ENCODE measurements at places on chromosomes 16 and 17.

DNA sequence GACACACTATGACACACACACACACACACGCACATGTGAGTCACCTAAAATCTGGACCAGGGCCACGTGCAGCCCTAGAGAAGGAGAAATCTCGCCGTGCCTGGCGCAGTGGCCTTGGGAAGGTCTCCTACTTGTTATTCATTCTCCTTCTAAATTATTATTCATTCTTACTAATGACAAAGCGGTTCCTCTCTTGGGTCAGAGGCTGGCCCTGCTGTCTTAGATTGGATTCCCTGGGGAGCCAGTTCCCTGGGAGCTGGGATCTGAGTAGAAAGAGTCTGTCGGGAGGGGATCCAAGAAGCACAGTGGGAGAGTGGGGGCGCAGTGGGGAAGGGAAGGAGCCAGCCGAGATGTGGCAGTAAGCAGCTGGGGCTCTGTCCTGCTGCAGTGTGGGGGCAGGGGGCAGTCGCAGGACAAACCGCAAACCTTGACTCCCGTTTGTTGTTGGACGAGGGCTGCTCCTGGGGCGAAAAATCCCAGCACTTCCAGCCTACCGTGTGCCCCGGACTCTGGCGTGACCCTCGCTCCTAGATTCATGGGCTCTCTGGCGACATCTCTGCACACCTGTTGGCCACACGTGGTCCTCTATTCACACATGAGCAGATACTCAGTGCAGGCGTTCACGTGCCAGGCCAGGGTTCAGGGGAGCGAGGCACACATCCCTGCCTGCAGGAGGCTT lies 18.7 kb upstream of the JPH3 start:
- DNase-seq: no peak

GRCh38 chr16:87064731-87065445 lies 252.3 kb downstream of the C16orf95 start:
- DNase-seq: no peak

DNA sequence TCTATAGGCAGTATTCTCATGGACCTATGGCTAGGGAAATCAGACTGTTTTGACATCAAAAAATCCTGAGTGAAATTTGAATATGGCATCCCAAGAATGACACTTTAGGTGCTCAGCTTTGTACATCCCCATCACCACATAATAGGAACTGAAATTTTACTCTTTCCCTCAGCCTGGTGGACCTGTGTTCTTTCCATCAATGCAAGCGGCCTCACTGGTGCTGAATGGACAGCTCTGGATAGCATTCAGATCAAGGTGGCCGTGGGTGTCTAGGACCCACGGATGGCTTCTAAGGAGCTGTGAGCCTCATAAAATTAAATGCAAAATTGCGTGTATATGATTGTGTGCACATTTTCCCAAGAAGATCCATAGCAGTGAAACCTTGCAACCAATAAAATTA lies 152.6 kb downstream of the MAP2K6 start:
- DNase-seq: no peak

DNA sequence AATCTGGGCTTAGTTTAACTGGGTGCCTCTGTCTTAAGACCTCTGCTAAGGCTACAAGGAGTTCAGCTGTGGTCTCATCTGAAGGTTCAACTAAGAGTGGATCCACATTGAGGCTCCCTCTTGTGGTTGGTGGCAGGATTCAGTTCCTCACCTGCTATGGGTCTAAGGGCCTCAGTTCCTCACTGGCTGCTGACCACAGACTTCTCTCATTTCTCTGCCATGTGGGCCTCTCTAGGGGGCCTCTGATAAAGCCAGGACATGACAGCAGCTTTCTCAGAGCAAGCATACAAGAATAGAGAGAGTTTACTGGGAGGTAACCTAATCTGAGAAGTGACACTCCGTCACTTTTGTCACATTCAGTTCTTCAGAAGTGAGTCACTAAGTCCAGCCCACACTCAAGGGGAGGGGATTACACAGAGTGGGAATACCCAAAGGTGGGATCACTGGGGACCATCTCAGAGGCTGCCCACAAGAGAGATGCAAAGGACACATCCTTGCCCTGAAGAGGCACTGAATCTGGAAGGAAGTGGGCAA lies 19.2 kb upstream of the ABAT start:
- no peak for DNase-seq

DNA sequence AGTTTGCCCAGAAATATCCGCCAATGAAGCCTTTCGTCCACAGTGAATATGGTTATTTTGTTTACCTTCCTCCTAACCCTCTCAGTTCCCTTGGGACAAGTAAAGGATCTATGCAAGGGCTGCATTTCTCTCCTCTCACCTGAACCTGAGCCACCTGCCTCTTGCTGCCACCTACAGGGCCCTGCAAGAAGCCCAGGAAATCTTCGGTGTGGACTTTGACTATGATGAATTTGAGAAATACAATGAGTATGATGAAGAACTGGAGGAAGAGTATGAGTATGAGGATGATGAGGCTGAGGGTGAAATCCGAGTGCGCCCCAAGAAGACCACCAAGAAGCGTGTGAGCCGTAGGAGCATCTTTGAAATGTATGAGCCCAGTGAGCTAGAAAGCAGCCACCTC lies 14.0 kb downstream of the SUPT6H start:
- no peak for DNase-seq

GRCh38 chr16:25030420-25031131 lies 15.4 kb upstream of the ARHGAP17 start:
- DNase-seq: no peak

DNA sequence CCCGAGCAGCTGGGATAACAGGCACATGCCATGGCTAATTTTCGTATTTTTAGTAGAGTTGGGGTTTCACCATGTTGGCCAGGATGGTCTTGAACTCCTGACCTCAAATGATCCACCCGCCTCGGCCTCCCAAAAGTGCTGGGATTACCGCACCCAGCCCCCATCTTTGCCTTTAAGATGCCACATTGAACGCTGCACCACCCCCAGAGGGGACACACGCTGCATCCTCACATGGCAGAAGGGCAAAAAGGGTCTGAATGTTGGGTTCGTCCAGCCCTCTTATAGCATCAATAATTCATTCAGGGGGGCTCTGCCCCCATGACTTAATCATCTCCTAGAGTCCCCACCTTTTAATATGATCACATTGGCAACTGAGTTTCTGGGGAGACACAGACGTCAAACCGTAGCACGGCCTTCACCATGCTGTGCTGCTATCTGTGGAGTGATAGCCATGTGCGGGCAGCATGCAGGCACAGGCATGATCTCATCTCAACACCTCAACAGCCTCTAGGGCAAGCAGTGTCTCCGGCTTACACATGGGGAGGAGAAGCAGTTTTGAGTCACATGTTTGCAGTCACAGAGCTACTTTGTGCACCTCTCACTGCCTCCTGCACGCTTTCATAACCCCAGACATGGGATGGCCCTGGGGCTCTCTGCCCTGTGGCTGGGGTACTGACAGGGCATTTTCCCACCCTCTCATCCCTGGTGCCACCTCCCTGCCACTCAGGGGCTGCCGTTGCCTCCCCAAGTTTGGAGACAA lies 30.0 kb downstream of the IL21R start:
- DNase-seq: no peak

GRCh38 chr17:43840814-43841213 lies 6.2 kb upstream of the CD300LG start:
- no peak for DNase-seq

DNA sequence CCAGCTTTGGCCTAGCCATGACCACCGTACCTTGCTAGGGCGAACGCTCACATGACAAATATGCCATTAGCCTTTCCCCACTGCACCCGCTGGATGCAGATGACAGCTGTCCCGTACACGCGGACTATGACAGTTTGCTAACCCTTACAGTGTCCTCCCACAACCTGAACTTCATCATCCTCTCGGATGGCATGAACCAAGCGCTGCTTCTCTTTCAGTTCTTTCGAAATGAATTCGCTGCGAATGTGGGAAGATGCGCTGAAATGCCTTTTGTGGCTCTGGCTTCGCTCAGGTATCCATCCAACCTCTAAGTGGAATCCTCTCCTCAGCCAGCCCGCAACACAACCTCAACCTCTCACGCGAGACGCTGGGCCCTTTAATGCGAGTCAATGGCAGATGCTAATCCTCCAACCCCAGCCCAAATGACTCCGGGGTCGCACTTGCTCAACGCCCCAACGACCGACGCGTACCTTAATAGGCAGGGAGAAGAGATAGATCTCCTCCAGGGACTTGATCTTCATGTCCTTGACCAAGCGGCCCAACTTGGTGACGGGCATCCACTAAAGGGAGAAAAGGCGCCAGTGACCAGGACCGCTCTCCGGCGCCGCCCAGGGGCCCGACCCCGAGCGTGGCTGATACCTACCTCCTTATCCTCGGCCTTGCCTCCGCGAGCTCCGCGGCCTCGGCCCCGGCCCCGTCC lies 670 bp downstream of the RPS2 start:
- no peak for DNase-seq

DNA sequence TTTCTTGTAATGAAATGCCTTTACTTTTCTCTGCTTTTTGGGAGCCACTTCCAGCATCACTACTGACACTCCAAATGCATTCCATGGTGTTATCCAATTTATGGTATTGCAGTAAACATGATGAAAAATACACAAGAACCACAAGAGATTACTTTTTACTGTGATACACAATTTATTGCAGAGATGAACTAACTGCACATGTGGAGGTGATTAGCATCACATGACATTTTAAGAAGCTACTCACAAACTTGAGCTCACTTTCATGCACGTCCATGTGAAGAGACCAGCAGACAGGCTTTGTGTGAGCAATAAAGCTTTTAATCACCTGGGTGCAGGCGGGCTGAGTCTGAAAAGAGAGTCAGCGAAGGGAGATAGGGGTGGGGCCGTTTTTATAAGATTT lies 780.5 kb upstream of the GOT2 start:
- no peak for DNase-seq

DNA sequence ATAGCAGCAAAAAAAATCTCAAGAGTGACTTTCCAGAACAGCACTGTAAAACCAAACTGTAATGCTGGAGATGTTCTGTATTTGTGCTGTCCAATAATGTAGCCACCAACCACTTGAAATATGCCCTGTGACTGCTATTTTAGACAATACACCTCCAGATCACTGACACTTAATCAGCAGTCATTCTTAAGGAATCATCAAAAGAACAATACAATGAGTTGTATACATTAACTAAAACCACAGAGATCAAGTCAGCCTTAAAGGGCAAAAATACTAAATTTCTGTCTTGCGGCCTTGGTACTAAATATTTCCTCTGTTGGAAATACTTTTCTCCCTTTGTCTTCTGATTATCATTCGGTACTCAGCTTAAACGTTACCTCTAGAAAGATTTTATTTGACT lies 33.6 kb upstream of the ANKFY1 start:
- DNase-seq: no peak

DNA sequence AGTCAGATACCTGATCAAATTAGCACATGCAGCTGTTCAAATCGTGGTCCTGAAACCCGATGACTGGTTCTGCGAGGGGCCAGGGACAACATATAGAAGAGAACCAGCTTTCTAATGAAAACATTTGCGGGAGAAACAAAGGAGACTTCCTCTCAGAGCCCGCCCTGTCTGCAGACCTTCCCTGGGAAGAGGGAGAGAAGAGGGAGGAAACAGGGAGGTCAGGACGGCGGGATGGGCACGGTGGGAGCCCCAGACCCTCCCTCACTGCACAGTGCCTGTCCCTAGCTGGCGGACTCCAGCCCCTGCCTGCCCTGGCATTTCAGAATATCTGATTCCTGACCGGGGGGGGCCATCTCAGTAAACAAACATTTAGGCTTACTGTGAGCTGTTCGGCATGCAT lies 317.3 kb downstream of the FOXL1 start:
- no peak for DNase-seq

- DNase-seq: no peak
These were observed 8.3 kb downstream of the ZNF629 start for GRCh38 chr16:30778549-30779244.

GRCh38 chr17:32527146-32527545 lies 40.4 kb downstream of the CDK5R1 start:
- no peak for DNase-seq

- no peak for DNase-seq
These were observed 52.0 kb upstream of the TEKT3 start for GRCh38 chr17:15393414-15393813.

DNA sequence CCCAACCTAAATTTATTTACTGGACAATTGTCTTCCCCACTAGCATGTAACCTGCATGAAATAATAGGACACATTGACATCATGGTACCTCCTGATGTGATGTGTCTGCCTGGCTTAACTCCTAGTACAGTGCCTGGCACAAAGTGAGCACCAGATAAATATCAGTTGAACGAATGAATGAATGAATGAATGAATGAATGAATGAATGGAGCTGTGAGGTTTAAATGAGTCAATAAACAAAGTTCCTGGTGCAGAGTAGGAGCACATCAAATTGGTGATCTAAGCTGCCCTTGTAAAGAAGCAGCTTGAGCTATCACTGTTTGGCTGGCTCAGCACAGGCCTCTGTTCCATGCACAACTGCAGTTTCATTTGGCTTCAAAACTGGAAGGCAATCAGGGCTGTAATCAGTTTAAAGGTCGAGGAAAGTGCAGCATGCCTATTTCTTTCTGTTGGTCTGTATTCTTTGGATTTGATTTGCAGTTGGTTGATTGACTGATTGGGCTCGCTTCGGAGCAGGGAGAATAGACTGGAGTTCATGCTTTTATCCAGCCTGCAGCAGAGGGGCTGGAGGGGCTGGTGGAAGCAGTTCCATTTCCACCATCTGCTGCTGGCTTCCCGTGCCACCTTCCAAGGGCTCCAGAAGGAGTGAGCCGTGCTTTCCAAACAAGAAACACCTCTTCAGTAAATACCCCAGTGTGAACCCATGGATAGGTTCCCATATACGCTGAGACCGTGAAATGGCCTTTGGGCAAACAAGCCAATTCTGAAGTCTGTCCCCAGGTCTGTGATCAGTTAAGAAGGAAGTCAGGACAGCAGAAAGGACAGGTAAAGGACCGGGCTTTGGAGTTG lies 54.6 kb downstream of the GPRC5B start:
- DNase-seq: no peak

DNA sequence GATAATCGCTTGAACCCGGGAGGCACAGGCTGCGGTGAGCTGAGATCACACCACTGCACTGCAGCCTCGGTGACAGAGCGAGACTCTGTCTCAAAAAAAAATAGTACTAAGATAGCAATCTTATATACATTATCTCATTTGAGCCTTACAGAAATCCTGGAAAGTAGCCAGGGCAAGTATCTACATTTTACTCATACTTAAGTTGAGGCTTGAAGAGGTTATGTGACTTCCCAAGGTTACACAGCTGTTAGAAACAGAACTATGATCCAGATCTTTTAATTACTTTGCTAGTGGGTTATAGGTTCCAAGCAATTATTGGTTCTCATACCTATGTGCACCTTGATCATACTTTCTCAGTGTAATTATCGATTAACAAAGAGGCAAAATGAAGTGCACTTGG lies 15.4 kb downstream of the C17orf78 start:
- DNase-seq: no peak

GRCh38 chr16:11705311-11706025 lies 37.2 kb downstream of the TXNDC11 start:
- no peak for DNase-seq
